ENCODE measurements at places on chromosomes 1 and 21.

GRCh38 chr21:43859747-43860214 is 5.2 kb upstream of the AGPAT3 start:
- no peak for DNase-seq

GRCh38 chr1:53737648-53738204 is 1.2 kb downstream of the GLIS1 start:
- DNase-seq: no peak

DNA sequence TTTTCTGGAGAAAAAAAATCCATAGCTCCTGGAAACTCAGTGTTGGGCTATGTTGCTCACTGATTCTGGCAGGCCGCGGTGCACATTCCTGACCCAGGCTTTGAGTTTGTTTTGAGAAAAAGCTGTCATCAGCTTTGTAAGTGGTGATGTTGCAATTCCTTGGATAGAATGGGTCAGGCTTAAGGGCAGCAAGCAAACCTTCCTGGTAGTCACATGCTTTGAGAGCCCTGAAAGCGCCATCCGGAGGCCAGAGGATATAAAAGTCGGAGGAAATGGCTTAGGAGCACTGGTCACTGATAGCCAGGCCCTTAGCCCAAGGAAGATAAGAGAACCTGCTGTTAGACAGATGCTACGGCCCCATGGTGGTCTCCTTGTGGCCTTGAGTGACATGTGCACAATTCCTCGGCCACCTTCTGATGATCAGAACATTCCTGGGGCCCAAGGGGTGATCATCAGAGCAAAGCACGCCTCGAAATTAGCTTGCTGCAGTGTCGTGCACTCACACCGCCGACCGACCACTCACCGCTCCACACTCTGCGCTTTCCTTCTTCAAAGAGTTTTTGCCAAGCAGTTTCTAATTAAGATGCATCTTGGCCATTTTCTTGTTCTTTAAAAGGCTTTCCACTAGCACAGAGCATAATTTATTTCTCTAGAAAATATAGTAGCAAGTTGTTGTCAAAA is 78.6 kb downstream of the MAN1C1 start:
- DNase-seq: peak; percentile 99

DNA sequence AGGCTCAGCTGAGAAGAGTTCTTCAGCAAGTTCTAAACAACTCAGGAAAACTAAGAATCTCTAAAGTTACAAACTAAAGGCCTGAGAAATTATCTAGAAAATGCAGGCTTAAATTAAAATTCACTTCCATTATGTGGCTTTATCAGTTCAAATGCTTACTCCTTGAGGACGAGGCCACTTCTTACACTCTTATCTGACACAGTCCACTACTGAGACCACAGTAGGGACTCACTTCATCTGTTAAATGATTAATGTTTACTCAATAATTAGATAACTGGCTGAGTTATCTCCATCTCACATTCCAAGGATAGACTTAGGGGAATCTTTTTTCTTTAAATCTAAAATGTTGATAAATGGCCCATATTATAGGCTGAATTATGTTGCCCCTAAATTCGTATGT is 1.6 kb downstream of the C1orf141 start:
- no peak for DNase-seq

DNA sequence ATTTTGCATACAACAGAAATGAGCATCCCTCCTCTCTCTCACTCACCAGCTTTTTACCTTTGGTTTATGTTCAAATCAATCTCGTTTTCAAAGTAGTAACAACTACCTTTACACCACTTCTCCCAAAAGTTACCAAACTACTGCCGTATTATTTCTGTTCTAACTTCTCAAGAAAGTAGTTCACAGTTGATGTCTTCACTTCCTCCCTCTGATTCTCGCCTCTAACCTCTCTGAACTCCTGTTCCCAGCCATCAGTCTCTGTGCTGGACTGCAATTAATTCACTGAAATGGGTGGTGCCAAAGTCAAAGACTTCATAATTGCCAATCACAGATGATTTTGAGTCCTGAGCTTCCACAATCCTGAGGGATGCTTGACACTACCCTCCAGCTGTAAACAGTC is 54.0 kb downstream of the ZNF281 start:
- DNase-seq: no peak

DNA sequence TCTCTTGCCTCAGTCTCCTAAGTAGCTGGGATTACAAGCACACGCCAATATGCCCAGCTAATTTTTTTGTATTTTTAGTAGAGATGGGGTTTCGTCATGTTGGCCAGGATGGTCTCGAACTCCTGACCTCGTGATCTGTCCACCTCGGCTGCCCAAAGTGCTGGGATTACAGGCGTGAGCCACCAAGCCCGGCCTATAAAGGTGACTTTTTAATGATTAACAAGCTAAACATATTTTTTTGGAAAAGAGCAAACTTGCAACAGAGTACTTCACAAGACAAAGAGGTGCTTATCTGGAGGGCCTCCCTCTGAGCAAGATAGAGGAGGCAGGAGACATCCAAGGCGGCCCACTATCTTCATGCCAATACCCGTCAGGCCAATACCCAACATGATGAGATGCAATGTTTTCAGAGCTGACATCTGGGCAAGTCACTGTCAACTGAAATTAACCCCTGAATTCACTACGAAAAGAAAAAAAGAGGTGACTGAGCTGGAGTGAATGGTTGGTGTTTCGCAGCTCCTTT is 10.5 kb downstream of the BCAR3 start:
- DNase-seq: no peak

- no peak for DNase-seq
Measured at GRCh38 chr1:89312572-89312971, 39.9 kb upstream of the GBP5 start.

GRCh38 chr21:32567626-32568025 is 17.7 kb downstream of the TCP10L start:
- DNase-seq: no peak

- DNase-seq: peak; percentile 58
Measured at GRCh38 chr1:212315907-212316306, 30.7 kb downstream of the PPP2R5A start.

DNA sequence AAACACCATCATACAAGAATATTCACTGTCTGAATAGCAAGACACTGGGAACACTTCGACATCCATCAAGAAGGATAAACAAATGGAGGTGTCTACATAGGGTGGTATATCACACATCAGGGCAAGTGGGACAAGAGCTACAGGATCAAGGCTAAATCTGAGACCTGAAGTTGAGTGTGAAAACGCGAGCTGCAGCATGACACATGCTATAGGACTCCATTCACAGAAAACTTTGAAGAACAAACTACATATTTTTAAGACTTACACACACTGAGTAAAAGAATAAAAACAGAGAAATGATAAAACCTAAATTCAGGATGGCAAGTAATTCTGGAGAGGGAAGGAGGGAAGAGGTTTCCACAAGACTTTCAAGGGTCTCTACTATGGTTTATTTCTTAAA is 2.1 kb downstream of the TTC39A start:
- DNase-seq: peak; percentile 39

DNA sequence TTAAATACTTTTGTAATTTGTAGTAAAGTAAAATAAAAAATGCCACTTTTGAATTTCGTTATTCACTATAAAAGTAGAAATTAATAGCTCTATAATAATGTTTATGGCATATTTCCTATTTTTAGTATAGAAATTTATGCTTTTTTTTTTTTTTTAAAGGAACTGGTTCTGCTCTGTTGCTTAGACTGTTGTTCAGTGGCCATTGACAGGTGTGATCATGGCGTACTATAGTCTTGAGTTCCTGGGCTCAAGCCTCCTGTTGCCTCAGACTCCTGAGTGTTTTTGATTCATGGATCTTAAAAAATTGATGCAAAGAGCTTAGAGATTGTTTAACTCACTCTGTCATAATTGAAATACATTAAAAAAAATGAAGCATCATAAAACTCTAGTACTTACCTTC is 53.6 kb downstream of the RPS6KC1 start:
- no peak for DNase-seq

DNA sequence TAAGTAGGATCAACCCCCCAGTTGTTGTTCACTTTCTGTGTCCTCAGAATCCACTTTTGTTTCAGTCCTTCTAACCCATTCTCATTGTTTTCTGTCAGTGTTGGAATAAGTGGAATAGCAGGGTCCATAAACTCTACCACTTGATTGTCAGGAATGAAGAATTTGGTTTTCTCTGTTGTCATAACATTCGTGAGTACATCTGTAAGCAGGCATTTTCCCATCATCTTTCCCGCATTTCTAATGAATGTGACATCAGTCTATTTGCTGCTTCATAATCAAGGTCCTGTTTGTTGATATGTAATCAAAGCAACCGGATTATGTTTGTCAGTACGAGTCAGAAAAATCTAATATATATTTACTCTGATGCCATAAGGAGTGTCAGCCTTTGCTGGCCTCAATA is 147.1 kb downstream of the KIF26B start:
- no peak for DNase-seq

DNA sequence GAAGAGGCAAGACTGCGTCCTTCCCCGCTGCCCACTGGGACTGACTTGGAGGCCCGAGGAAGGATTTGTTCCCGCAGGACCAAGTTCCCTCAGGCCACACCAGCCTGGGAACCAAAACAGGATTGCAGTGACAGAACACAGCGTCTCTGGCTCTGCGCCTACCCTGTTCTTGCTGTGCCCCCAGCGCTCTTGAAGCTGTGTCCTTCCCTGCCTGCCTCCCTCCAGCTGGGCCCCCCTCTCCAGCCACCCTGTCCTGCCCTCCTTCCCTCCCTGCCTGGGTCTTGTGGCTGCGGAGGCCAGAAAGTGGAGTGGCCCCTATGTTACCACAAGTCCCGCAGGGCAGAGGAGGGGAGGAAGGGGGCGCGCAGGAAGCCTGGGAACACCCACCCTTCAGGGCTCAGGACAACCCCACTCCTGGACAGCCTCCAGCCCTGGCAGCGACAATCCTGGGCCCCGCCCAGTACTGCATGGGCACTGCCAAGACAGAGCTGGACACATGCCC is 164.9 kb downstream of the DYRK1A start:
- DNase-seq: peak; percentile 12

DNA sequence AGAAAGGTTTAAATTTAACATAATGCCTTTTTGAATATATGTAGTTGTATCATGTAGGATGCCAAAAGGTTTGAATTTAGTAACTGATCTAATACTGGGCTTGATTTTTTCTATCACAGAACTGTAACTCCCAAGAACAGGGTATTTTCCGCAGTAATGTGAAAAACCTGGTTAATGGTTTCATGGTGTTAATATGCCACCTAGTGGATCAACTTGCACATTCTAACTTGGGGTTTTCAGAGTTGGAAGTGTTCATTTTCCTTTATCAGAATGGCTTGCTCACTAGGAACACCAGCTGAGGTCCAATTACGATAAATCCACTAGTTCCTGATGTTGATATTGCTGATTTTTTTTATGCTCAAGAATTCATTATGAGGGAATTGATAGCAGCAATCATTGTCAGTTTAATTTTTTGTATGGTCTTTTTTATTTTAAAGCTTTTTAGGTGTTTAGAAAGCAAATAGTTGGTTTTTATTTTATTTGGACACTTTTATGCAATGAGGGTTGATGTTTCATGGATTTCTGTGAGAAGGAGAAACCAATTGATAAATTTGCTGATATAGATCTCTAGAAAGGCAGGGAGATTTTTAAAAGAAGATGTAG is 157.2 kb downstream of the PLA2G4A start:
- DNase-seq: peak; percentile 89

- DNase-seq: no peak
Measured at GRCh38 chr1:55575571-55576279, 360.6 kb upstream of the USP24 start.

DNA sequence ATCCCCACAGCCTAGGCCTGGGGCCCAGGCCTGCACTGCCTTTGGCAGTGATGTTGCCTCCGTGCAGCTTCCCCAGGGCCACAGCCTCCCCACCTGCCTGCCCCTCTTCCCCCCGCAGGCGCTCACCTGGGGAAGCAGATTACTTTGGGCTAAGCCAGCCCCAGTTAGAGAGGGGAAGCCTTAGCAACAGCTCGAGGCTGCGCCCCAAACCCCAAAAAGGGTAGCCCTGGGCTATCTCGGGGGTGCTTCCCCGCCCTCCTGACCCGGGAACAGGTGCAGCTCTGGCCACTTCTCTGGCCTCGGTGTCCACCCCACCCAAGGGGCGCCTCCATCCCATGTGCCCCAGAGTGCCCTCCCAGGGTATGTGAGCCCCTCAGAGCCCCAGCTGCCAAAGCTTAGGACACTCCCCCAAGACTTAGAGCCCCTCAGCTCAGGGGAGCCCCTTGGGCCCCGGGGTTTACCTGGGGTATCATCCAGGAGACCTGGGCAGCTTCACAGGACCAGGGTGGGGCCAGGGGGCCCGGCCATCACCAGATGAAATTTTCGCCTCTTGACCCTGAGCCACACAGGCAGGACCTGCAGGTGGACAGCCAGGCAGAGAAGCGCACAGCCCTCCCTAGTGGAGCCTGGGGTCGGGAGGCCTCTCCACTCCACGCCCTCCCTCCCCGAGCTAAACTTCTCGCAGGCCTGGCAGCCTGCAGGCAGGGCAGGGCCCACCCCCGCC is 3.3 kb upstream of the TTC34 start:
- no peak for DNase-seq

DNA sequence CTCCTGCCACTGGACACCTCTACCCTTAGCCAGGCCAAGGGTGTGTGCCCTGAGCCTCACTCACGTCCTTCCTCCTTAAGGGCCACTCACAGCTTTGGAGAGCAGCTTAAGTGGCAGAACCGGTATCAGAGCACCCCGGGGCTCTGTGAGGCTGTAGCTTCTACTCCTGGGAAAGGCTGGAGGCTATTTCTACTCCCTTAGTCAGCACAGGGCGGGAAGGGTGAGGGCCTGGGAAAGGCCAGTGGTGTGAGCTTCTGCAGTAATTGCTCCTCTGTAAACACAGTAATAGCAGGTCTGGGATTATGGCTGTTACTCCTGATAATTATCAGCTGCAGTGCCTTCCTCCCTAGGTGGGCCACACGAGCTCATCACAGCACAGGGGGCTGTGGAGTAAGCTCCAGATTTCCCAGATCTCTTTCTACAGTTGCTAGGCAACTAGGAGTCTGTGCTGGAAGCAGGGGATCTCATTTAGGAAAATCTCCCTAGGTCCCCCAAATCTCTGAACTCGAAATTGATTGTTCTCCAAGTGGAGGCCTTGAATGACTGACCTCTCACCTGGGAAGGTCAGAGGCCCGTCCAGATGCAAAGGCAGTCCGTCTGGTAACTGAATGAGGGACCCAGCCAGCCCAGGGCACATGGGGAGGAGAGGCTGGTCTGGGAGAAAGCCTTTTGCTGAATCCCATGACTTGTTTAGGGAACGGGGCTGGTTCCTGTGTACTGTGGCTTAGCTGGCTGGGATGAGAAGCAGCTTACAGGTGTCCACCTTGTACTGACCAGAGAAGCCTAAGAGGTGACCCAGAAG is 29.3 kb downstream of the IER5 start:
- DNase-seq: no peak

DNA sequence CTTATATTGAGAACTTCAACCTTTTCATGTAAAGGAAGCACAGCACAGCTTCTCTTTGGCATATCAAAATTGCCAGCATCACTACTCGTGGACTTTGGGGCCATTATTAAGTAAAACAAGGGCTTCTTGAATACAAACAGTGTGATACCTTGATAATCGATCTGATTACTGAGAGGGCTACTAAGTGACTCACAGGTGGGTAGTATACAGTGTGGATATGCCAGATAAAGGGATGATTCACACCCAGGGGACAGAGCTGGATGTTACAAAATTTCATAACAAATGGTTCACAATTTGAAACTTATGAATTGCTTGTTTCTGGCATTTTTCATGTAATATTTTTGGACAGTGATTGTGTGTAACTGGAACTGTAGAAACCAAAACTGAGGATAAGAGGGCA is 15.4 kb downstream of the HDAC1 start:
- peak; percentile 67 for DNase-seq

Data from fibroblast of the aortic adventitia (primary cell).